ENCODE measurements at places on chromosomes 3 and 15. TPM values are rescaled to one million over a fixed set of nuclear protein-coding genes. Genes with fewer than 3 reads are reported as not detected.
A peak's percentile ranks its signal among the peaks of the same experiment; 100 is the strongest.

The PLA2G4E gene
- not detected for total RNA-seq

DNA sequence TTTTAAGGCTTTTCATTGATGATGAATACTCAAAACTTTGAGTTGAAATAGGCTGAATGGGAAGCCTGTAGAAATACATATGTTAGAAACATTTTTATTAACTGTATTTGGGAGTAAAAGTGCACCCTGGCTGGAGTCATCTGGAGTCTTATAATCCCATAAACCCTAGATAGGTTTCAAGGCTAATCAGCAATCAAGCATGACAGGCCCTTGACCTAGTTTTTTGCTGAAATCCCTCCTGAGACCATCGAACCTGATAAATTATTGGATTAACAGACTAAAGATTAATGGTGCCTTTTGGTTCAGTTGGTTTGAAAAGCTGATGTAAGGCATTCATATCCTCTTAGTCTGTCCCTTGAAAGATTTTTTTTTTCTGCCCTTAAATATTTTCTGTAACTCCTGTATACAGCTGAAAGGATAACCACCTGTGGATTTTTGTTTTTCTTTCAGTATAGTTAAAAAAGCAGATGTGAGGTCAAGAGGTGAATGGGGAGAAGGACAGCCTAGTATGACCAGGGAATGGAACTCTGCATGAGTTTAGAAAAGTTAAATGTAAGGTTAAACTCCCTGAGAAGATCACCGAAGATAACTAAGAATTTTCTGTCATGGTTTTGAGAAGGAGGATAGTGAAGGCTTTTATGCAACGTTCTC, 69.4 kb upstream of the STXBP5L start:
- DNase-seq, result no peak

The PIGZ gene
- 10.2 TPM for total RNA-seq

GRCh38 chr3:139559541-139559940, 20.0 kb upstream of the RBP1 start:
- DNase-seq, result no peak

- DNase-seq, result no peak
These were observed 837 bp downstream of the TMC3 start for GRCh38 chr15:81373176-81373575.

DNA sequence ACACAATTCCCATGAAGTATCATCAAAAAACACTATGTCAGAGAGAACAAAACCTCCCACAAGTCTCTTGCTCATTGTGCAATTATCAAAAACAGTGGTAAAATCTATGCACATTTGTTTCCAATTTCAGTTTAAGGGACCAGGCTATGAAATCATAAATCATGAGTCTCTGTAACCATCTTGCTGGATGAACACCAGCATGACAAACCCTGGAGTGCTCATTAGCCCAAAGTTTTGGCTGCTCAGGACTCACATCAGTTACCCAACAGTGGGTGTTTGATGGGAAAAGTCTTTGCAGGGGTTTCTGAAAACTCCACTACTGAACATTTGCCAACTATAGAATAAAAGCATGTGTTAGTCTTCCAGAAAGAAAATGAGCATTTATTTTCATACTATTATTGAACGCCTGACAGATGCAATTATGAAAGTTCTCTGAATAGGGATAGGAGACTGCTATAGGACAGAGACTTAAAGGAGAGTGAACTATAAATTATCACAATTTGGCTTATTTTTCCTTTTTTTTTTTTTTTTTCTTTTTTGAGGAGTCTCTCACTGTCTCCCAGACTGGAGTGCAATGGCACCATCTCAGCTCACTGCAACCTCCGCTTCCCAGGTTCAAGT, 240.8 kb upstream of the KCNMB2 start:
- no peak for DNase-seq

GRCh38 chr3:116492379-116492778, 47.1 kb upstream of the LSAMP start:
- DNase-seq, result no peak

GRCh38 chr3:182609575-182610156, 183.6 kb upstream of the ATP11B start:
- no peak for DNase-seq

- DNase-seq, result no peak
These were observed 155.6 kb downstream of the STXBP5L start for GRCh38 chr3:121063628-121064027.

DNA sequence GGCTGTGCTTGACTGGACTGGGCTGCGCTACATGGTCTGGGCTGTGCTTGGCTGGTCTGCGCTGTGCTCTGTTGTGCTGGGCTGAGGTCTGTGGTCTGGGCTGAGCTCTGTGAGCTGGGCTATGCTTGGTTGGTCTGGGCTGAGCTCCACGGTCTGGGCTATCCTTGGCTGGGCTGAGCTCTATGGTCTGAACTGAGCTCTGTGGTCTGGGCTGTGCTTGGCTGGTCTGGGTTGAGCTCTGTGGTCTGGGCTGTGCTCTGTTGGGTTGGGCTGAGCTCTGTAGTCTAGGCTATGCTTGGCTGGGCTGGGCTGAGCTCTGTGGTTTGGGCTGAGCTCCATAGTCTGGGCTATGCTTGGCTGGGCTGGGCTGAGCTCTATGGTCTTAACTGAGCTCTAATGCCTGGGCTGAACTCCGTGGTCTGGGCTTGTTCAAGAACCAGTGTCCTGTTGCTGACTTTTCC, 92.0 kb downstream of the PLXNA1 start:
- no peak for DNase-seq

DNA sequence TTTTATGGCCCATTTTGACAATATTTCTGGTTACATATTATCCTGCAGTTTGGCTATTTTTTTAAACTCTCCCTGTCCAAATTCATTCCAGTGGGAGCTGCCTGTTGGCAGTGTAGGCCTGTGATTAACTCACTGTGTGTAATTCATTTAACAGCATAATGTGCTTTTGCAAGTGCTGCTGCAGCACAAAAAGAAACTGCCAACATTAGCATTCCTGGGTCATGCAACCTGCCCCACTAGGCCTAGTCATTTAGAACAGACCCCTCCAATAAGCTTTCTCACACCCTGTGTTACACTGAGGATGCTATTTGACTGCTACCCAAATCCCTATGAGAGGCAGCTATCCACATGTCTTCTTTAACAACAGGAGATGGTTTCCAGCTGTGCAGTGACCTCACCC, 251.2 kb upstream of the UBE2E2 start:
- no peak for DNase-seq

The IQCF5 gene
- total RNA-seq, result not detected

DNA sequence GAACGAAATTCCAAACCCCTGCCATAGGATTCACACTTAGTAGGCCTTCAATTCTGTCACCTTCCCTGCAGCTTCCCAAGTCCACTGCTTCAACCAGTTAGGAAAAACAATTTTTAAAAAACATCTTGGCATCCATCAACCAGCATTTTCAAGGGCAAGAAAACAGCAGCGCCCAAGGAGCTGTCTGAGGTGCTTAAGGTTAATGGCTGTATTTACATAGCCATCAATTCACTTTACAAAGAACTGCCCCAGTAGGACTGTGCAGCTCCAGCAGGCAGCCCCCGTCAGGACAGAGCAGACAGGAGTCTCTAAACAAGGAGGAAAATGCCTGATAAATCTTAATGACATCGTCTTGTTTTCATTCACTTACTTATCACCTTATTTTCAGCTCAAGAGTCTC, 13.3 kb downstream of the TAFA4 start:
- DNase-seq, result no peak

The CFAP100 gene
- not detected for total RNA-seq

The SLC9C1 gene
- not detected for total RNA-seq

The CLPX gene
- total RNA-seq, result 47.7 TPM

DNA sequence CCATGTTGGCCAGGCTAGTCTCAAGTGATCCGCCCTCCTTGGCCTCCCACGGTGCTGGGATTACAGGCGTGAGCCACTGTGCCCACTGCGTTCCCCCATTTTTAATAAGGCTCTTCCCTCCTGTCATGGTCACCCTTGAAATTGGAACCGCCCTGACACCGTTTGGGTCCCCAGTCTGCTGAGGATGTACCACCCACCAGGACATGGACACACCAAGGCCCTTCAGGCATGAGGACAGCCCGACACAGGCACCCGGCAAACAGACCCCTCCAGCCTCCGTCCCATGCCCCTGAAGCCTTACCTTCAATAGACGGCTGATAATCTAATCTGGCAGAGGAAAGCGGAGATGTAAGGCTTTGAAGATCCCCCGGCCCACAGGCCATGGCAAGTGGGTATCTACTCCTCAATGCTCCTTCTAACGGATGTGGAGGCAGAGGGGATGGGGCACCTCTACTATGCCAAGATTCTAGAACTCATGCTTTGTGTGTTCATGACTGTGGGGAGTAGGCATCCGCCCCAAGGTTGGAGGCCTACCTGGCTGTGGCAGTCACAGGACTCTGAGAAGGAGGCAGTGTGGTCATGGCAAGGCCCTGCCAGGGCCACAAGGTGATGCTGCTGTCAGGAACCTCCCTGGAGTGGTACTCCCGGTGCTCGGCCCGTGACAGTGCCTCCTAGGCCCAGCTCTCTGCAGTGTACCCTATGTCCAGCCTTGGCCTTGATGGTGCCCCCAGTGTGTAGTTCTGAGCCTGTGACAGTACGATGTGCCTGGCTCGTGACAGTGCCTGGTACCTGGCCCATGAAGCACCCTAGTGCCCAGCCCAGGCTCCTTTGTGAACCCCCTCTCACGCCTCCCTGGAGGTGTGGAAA, 18.6 kb upstream of the PRSS50 start:
- peak; percentile 87 for DNase-seq

GRCh38 chr3:115595611-115596275, 27.6 kb upstream of the GAP43 start:
- DNase-seq, result no peak

DNA sequence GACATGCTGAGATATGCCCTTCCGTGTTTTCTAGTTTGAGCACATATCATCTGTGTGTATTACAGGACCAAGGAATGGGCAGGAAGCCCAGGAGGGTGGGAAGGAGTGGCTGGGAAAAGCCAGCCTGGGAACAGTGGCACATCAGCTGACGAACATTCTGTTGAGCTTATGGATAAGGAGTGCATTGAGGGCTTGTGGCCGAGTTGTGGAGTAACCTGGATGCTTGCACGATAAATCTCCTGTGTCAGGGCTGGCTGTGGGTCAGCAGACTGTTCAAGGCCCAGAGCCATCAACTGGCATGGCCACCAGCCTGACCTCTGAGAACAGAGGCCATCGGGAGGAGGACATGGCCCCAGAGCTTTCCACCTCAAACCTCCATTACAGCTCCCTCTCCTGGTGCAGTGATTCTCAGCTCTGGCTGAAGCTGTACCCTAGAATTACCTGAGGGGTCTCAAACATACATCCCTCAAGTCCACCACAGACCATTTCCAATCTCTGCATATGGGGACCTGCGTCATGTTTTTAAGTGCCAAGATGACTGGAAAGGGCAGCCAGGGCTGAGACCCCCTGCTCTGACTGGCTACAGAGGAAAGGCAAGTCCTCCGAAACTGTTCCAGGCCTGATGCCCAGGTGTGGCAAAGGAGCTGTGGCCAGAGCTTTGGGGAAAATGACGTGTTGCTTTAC, 4.8 kb upstream of the VILL start:
- DNase-seq, result peak; percentile 72

DNA sequence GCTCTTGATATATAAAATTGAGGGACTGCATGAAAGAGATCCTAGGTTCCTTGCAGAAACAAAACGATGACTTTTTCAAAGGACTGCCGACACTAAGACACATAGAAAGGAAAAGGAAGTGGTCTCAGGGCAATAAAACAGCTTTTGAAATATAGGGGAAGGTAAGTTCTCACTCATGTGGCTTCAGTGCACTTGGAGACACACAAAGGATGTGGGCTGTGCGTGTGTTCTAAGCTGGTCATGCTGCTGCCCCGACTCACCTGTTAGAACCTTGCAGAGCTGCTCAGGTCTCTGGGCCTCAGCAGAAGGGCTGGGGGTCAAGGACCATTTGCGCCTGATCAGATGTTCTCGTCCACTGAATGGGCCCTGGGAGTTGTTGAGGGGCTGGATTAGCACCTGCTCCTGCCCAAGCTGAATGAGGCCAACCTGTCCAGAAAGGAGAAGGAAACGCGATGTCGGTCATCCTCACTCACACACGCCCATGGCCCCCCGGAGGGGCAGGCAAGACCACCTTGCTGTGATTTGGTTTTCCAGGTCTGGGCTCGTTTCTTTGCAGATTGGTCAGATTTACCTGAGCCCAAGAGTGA, 11.1 kb downstream of the ADAMTS17 start:
- DNase-seq, result no peak

The STARD5 gene
- 3.3 TPM for total RNA-seq

DNA sequence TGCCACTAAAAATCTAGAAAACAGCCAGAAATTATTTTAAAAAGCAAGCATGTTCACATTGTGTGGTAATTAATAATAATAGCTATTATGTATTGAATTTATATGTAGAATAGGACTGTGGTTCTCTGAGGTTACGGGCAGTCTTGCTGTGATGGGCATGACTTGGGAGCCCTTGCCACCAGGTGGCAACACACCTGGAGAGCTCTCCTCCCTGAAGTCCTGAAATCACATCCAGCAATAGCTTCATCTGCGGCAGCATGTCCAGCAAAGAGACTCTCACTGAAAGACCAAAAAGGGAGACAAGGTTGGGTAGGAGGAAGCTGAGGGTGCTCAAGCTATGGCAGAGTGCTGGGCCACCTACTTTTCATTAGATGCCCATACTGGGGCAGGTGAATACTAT, 206.8 kb upstream of the IL12A start:
- DNase-seq, result no peak

The SPSB4 gene
- total RNA-seq, result 1.1 TPM

The CPN2 gene
- 0.16 TPM for total RNA-seq

GRCh38 chr15:40092256-40092978, 16.3 kb downstream of the BMF start:
- DNase-seq, result no peak

GRCh38 chr3:114418107-114418506, 124.3 kb downstream of the TIGIT start:
- DNase-seq, result no peak

DNA sequence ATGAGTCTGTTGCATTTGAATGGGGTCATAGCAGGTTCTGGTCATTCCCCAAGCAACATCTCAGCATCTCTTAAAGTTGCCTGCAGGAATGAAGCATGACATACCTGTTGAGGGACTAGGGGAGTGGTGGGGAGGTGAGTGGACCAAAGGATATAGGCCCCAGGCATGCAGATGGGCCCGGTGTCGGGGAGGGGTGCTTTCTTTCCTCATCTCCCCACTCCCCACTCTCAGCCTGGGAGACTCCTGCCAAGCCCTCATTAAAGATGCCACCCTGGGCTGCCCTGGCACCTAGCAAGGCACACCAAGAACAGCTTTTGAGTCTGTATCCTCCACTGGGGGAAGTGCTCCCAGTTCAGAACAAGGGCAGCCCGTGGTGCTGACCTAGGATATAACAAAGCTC, 54.2 kb downstream of the GRIP2 start:
- DNase-seq, result no peak

DNA sequence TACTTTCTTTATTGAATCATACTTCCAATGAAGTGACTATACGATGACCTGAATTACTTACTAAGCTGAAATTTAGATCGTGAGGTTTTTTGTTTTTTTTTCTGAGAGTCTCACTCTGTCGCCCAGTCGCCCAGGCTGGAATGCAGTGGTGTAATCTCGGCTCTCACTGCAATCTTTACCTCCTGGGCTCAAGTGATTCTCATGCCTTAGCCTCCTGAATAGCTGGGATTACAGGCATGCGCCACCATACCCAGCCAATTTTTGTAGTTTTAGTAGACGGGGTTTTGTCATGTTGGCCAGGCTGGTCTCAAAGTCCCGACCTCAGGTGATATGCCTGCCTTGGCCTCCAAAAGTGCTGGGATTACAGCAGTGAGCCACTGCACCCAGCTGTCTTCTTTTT, 28.7 kb downstream of the SPPL2A start:
- DNase-seq, result no peak
